ENCODE measurements at places on chromosomes 12 and 14.

- no peak for DNase-seq
These were observed 119.8 kb downstream of the SLC38A1 start for GRCh38 chr12:46149079-46149464.

GRCh38 chr14:69570836-69571330, 3.8 kb downstream of the CCDC177 start:
- DNase-seq = no peak

- DNase-seq = no peak
These were observed 134.5 kb upstream of the GARIN6 start for GRCh38 chr12:99513066-99513465.

DNA sequence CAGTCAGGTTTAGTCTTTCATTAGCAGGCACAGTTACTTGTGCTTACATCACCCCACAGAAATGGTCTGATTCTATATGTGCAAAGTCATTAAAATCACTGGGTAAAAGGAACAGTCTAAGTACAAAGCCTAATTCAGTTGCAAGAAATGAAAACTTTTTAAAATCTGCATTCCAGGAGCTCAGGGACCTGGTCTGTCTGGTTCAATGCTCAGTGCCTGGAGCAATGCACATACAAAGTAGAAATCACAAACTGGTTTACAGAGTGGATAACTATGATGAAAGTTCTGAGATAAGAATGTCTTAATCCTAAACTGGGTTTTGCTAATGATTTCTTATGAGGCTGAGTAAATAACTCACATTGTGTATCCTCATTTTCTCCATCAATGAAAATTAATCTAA, 28.7 kb downstream of the LMNTD1 start:
- no peak for DNase-seq

GRCh38 chr12:51847643-51848325, 734 bp downstream of the FIGNL2 start:
- DNase-seq = no peak

DNA sequence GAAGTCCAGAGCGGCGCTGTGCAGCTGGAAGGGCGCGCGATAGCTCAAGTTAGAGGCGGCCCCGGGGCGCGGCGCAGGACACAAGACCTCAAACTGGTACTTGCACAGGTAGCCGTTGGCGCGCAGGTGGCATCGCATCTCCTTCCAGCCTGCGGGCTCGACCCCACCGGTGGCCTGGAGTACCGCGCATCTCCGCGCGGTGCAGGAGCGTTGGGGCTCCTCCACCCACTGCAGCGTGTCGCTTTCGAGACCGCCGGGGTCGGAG, 553 bp downstream of the CLEC14A start:
- no peak for DNase-seq

DNA sequence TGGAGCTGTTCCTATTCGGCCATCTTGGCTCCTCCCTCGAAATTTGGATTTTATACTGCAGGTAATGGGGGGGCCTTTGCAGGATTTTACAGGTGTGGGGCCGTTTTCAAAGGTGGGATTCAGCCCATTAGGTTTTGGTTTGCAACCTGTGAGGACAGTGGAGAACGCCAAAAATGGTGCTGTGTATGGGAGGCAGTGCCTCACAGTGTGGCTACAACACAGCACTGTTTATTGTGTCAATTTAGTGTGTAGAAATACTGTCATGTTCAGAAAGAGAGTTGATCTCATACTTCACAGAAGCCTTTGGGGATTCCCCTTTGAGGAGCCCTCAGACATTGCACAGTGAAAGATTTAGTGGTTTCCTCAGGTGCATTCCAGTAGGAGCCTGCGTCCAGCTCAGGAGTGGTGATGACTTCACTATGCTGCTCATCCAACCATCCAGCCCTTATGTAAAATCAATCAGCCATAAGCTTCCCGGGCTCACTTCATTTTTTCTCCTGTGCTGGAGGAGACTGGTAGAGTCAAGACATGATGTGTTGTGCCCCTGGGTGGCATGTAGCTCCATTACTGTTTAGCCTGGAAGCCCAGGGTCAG, 92.7 kb upstream of the PRMT8 start:
- no peak for DNase-seq

- no peak for DNase-seq
These were observed 39.2 kb upstream of the EEA1 start for GRCh38 chr12:92968176-92968813.

GRCh38 chr12:1688086-1688710, 2.7 kb upstream of the ADIPOR2 start:
- no peak for DNase-seq

DNA sequence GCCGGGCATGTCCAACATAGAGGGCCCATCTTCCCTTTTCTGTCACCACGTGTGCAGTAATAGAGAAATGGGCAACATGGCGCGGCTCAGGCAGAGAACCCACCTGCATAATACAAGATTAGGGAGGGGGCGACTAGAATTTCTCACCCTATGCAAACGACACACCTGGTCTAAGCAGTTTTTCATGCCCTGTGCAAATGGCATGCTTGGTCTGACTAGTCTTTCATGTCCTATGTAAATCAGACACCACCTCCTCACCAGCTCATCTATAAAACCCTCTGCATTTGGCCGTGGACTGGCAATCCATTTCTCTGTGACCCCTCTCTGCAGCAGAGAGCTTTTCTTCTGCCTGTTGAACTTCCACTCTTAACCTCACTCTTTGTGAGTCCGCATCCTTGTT, 180.2 kb upstream of the PZP start:
- DNase-seq = no peak

DNA sequence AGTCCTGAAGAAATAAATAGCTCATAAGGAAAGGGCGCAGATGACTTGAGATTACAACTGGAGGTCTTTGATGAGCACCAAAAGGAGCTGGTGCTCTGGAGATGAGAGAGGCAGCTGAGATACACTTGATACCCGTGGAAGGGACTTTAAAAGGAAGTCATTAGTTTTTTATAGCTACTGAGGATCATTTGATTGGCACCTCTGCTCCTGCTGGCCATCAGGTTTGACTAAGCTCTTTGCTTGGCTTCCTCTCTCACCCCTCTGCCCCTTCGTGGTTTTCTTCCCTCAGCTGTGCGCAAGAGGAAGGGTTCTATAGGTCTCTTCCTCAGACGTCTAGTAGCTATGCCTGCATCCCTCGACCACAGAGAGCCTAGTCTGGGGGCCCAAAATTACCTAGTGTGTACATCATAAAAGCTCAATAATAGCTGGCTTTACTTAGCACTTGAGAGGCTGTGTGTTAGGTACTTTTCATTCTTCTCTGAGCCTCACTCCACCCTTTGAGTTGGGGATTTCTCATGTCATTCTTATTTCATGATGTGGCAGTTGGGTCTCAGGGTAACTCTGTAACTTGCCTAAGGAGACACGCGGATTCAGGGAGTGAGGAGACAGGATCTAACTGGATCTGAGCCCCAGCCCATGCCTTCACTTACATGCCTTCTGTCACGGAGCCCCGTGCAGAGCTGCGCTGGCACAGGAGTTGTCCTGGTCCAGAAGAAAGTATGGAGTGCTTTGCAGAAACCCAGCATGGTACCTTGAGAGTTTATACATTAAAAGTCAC, 68.4 kb upstream of the ASPG start:
- no peak for DNase-seq

- no peak for DNase-seq
These were observed 41.9 kb downstream of the CYP46A1 start for GRCh38 chr14:99725774-99726537.

- no peak for DNase-seq
These were observed 174.7 kb downstream of the SLC2A13 start for GRCh38 chr12:39931231-39931630.

- no peak for DNase-seq
These were observed 18.0 kb upstream of the ATF7 start for GRCh38 chr12:53644133-53644532.
